ENCODE measurements at places on chromosomes 6 and 20. TPM values are rescaled to one million over a fixed set of nuclear protein-coding genes. Genes with fewer than 3 reads are reported as not detected.

DNA sequence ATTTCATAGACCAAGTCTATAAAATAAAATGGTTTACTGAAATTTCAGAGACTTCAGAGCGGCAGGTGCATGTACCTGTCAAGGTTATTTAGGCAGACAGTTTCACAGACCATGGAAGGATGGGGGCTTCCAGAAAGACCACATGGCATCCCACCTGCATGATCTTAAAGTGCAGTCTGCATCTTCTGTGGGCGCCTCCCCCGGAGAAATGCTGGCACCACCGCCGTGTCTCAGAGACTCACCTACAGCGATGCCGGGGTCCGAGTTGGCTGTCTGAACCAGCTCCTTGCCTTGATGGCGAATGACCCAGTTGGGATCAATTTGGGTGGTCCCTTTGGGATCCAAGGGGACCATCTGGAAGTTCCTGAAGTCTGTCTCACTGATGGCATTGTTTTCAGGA lies 30.6 kb downstream of the THBS2 start:
- H3K36me3 ChIP-seq: peaks cover 47% of the 10 kb centered on the region
- H3K4me3 ChIP-seq: no peak overlapping the region
- 0 out of 2 replicates have a peak, but pooled peaks cover 3% of the 10 kb centered on the region for H3K4me1 ChIP-seq
- H3K27me3 ChIP-seq: no peaks in the 10 kb centered on the region

- peak; percentile 46 for DNase-seq
- no peak overlapping the region for H3K4me3 ChIP-seq
- H3K4me1 ChIP-seq: peaks cover 9% of the 10 kb centered on the region
- H3K27ac ChIP-seq: no peak overlapping the region
Measured at GRCh38 chr20:9059931-9060330, 9.0 kb upstream of the PLCB4 start.

DNA sequence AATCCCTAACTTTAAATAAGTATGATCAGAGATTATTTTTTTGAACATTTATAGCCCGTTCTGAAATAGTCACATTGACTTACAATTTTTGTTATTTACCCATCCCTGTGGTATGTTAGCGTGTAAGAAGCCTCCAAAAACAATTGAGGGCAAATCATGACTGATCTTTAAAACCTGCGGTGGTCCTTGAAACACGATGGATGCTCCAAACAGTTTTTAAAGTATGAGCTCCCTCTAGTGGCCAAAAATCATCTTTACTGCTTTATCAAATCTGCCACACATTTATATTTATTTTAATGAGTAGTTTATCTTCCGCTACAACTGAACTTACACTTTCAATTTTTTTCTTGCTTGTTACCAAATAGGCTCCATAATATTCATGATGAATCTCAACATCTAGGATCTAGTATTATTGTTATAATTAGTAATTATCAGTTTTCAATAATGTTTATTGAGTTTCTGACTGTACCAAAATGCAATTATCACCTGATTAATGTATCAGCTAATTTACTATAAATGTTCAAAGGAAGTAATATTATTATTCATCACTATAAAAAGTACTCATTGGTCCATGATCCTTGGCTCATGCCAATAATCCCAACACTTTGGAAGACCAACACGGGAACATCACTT lies 52.2 kb downstream of the MARCKS start:
- DNase-seq: peak; percentile 76
- peaks cover 5% of the 10 kb centered on the region for H3K4me1 ChIP-seq
- peak overlapping the region; percentile 50 for H3K4me3 ChIP-seq
- H3K36me3 ChIP-seq: no peaks in the 10 kb centered on the region

- DNase-seq: no peak
- H3K4me1 ChIP-seq: peaks cover 6% of the 10 kb centered on the region
- no peak overlapping the region for H3K4me3 ChIP-seq
- H3K27me3 ChIP-seq: peaks cover 9% of the 10 kb centered on the region
Measured at GRCh38 chr20:62362991-62363919, 3.9 kb downstream of the LAMA5 start.

- no peak overlapping the region for H3K4me3 ChIP-seq
- H3K27ac ChIP-seq: no peak overlapping the region
- peaks cover 22% of the 10 kb centered on the region for H3K4me1 ChIP-seq
- peak; percentile 63 for DNase-seq
Measured at GRCh38 chr6:139364302-139364981, 10.0 kb downstream of the CITED2 start.

- no peak overlapping the region for H3K27ac ChIP-seq
- H3K4me1 ChIP-seq: peaks cover 5% of the 10 kb centered on the region
- no peak overlapping the region for H3K4me3 ChIP-seq
- H3K27me3 ChIP-seq: peaks cover 30% of the 10 kb centered on the region
- DNase-seq: no peak
Measured at GRCh38 chr20:57496592-57496991, 28.3 kb downstream of the CTCFL start.

- H3K36me3 ChIP-seq: no peaks in the 10 kb centered on the region
- peaks cover 20% of the 10 kb centered on the region for H3K27me3 ChIP-seq
- no peak overlapping the region for H3K27ac ChIP-seq
- H3K4me1 ChIP-seq: no peaks in the 10 kb centered on the region
Measured at GRCh38 chr6:55874316-55874715, 1.1 kb downstream of the BMP5 start.

DNA sequence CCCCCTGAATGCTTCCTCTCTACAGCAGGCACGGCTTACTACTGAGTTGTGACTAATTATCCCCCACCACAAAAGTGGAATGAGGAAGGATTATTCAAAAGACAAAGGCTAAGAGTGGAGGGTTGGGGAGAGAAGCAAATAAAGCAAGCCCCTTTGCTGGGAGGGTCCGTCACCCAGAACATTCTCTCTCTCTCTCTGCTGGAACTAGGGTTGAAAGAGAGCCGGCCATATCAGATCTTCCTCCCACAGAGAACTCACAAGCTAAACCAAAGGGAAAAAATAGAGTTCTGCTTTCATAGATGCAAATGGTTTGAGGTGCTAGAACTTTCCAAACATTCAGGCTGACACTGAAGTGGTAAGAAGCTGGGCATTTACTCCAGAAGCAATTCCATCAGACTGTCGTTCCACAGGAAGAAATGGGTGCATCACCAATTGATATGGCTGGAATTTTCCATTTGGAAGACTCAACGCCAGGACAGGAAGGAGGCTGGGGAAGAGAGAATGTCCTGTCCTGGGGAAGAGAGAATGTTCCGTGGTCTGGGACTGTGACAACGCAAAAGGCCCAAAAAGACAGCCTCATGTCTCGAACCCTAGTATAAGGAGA lies 7.9 kb downstream of the ZMYND8 start:
- no peaks in the 10 kb centered on the region for H3K36me3 ChIP-seq
- peaks cover 40% of the 10 kb centered on the region for H3K4me1 ChIP-seq
- no peak overlapping the region for H3K4me3 ChIP-seq
- H3K27me3 ChIP-seq: no peaks in the 10 kb centered on the region
- H3K27ac ChIP-seq: no peak overlapping the region
- DNase-seq: no peak

DNA sequence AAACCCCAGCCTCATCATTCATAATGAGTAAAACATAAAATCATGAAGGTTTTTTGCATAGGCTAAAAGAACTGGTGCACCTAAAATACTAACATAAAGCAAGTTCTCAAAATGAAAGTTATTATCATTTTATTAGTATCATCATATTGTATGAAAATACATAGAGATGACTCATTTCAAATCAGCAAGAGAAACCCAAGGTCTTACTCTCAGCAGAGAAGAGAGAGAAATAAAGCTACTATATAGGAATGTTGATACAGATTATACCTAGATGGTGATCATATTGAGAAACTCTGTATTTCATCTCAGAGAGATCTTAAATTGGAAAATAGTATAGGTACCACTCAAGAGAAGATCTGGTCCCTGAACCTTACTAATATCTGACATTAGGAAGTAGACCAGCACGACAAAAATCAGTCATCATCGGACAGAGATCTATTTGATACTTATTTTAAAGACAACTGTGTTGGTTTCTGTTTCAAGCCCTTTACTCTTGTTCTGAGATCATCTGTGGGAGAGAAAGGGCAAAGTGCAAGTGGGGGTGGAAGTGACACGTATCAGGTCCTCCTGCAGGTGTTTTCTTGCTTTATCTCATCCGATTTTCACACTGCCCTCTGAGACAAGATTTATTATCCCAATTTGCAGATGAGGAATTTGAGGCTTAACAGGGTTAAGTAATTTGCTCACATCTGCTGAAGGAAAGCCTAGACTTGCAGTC lies 532.3 kb downstream of the MAFB start:
- H3K27ac ChIP-seq: no peak overlapping the region
- DNase-seq: no peak
- no peaks in the 10 kb centered on the region for H3K4me1 ChIP-seq

- H3K27ac ChIP-seq: peak overlapping the region; percentile 55
- no peaks in the 10 kb centered on the region for H3K36me3 ChIP-seq
- H3K4me1 ChIP-seq: peaks cover 14% of the 10 kb centered on the region
- H3K4me3 ChIP-seq: no peak overlapping the region
- peak; percentile 30 for DNase-seq
Measured at GRCh38 chr6:435441-436307, 44.1 kb downstream of the IRF4 start.

DNA sequence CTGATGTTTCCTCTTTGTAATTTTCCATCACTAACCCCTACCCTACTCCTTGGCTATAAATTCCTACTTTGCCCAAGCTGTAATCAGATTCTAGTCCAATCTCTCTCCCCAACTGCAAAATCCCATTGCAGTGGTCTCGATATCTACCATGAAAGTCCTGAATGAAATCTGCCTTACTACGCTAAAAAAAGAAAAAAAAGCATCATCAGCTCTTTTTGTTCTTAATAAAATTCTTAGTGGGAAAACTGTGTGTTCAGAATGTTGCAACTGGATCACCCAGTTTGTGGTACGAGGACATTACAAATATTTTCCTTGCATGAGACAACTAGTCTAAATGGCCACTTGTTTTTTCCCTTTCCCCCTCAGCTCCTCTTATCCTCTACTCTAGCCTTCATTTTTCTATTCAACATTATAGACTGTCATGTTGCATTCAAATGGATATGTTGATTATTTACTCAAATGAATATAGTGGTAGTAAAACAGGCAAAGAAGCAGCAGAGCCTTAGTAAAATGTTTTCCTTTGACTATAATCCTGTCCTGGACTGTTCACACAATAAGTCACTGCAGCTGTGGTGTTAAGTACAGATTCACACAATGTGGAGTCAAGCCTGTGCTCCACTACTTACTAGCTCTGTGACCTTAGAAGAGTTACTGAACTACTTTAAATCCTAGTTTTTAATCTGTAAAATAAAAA lies 527.1 kb upstream of the MARCKS start:
- DNase-seq: no peak
- no peak overlapping the region for H3K4me3 ChIP-seq
- H3K4me1 ChIP-seq: peaks cover 5% of the 10 kb centered on the region
- H3K27ac ChIP-seq: no peak overlapping the region

DNA sequence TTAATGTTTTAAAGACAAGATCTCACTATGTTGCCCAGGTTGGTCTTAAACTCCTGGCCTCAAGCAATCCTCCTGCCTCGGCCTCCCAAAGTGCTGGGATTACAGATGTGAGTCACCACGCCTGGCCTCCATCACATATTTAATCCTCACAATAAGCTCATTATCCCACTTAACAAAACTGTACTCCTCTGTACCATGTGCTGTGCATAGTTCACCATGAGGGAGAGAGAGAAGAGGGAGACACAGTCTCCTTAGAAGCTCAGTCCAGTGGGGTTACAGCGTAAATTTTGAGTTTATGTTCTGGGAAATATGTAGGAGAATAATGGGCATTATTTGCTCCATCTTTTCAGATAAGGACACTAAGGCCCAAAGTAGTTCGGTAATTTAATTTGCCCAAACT lies 7.9 kb upstream of the CPNE5 start:
- no peak overlapping the region for H3K27ac ChIP-seq
- H3K4me3 ChIP-seq: no peak overlapping the region
- H3K4me1 ChIP-seq: no peaks in the 10 kb centered on the region
- no peaks in the 10 kb centered on the region for H3K36me3 ChIP-seq
- no peaks in the 10 kb centered on the region for H3K27me3 ChIP-seq
- DNase-seq: no peak

- peaks cover 38% of the 10 kb centered on the region for H3K36me3 ChIP-seq
- H3K4me3 ChIP-seq: peak within 1 kb of the TSS; percentile 82
- H3K27me3 ChIP-seq: no peaks in the 10 kb centered on the region
- DNase-seq: peak; percentile 95
- peak within 1 kb of the TSS; percentile 86 for H3K27ac ChIP-seq
- H3K4me1 ChIP-seq: peaks cover 43% of the 10 kb centered on the region
Measured at GRCh38 chr20:50931306-50932015, at the start of gene ADNP. TSS of gene ADNP (minus strand) at chr20:50931437. CDS start at chr20:50903996, 27,441 bp downstream.

Gene ATG5
- 46.2 TPM for total RNA-seq

Gene OPRM1
- not detected for total RNA-seq

Gene TSHZ2
- 13.4 TPM for total RNA-seq

Gene MEP1A
- total RNA-seq: not detected

Gene TMC2
- total RNA-seq: not detected
